ENCODE measurements at places on chromosomes 7 and 10.

GRCh38 chr7:134056816-134057215 lies 70.3 kb upstream of the LRGUK start:
- H3K27ac ChIP-seq: no peak overlapping the region
- H3K27me3 ChIP-seq: no peaks in the 10 kb centered on the region
- H3K36me3 ChIP-seq: no peaks in the 10 kb centered on the region
- peaks cover 4% of the 10 kb centered on the region for H3K4me1 ChIP-seq
- no peak for DNase-seq
- H3K4me3 ChIP-seq: no peak overlapping the region

- H3K27ac ChIP-seq: no peak overlapping the region
- no peak overlapping the region for H3K4me3 ChIP-seq
- no peaks in the 10 kb centered on the region for H3K4me1 ChIP-seq
- H3K36me3 ChIP-seq: no peaks in the 10 kb centered on the region
- no peak for DNase-seq
Measured at GRCh38 chr10:98318861-98319260, 50.9 kb upstream of the LOXL4 start.

DNA sequence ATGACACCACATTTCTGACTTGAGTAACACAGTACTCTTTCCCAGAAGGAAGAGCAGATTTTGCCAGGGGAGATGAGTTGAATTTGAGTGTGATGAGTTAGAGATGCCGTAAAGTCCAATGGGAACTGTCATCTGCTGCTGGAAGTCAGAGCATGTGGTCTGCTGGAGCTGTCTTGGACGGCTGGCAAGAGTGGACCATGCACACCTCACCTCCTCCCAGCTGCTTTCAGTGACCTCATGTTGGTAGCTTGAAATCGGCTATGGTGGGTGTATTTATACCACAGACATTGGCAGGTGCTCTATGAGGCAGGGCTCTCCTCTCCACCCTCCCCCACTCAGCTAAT lies 82.3 kb downstream of the COL13A1 start:
- peaks cover 35% of the 10 kb centered on the region for H3K27me3 ChIP-seq
- no peak overlapping the region for H3K27ac ChIP-seq
- DNase-seq: no peak
- no peaks in the 10 kb centered on the region for H3K36me3 ChIP-seq

DNA sequence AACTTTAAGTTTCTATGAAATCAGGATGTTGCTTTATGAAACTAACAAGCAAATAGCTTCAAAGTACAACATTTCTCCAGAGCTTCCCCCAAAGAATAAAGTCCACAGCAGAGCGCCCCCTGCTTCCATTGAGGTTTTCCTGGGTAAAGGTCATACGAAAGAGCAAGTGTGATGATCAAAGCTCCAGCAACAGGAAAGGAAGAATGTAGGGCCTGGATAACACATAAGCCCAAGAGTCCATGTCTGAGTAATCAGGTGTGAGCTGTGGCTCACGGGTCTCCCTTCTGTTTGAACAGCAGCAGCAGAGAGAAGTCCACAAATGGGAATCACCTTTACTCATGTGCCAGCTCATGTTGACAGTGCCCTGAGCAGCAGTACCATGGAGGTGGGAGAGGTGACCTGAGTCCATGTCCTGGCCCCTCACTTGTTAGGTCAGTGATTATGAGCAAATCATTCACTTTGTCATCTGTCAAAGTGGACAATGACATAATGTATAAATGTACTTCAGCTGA lies 50.5 kb downstream of the MRPL32 start:
- no peak overlapping the region for H3K4me3 ChIP-seq
- H3K27me3 ChIP-seq: peaks cover 18% of the 10 kb centered on the region
- H3K27ac ChIP-seq: no peak overlapping the region
- DNase-seq: no peak
- H3K4me1 ChIP-seq: no peaks in the 10 kb centered on the region

GRCh38 chr10:46298477-46299285 lies 11.9 kb downstream of the ANTXRL start:
- H3K36me3 ChIP-seq: no peaks in the 10 kb centered on the region
- no peak for DNase-seq

DNA sequence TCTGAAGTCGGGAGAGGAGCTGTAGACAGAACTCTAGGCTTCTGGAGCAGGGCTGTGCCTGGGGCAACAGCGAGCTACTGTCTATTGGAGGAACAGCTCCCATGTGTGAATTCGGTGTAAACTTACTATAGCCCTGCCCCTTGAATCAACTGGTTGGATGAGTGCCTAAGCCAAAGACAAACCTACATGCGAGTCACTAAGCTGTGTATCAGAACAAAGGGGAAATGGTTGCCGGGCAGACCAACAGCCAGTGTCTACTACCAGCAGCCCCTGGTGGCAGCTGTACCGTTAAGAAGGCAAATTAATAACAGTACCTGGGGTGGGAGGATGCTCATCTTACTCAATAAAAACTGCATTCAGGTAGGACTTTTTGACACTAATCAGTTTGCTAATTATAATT lies 343.6 kb downstream of the ACTR3B start:
- H3K4me3 ChIP-seq: no peak overlapping the region
- no peaks in the 10 kb centered on the region for H3K36me3 ChIP-seq
- DNase-seq: no peak
- no peaks in the 10 kb centered on the region for H3K4me1 ChIP-seq
- H3K27ac ChIP-seq: no peak overlapping the region

- no peaks in the 10 kb centered on the region for H3K36me3 ChIP-seq
- peaks cover 9% of the 10 kb centered on the region for H3K27me3 ChIP-seq
- no peak overlapping the region for H3K27ac ChIP-seq
- no peak for DNase-seq
Measured at GRCh38 chr10:29064680-29065079, 224.2 kb upstream of the LYZL1 start.

DNA sequence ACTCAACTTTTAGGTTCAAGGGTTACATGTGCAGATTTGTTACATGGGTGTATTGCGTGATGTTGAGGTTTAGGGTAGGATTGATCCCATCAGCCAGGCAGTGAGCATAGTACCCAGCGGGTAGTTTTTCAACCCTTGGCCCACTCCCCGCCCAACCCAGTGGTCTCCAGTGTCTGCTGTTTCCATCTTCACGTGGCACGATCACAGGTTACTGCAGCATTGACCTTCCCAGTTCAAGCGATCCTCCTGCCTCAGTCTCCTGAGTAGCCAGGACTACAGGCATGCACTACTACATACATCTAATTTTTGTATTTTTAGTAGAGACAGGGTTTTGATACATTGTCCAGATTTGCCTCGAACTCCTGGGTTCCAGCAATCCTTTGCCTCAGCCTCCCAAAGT lies 905.7 kb upstream of the ZNF722 start:
- no peak overlapping the region for H3K4me3 ChIP-seq
- no peaks in the 10 kb centered on the region for H3K27me3 ChIP-seq
- H3K36me3 ChIP-seq: no peaks in the 10 kb centered on the region
- DNase-seq: no peak
- H3K4me1 ChIP-seq: no peaks in the 10 kb centered on the region

DNA sequence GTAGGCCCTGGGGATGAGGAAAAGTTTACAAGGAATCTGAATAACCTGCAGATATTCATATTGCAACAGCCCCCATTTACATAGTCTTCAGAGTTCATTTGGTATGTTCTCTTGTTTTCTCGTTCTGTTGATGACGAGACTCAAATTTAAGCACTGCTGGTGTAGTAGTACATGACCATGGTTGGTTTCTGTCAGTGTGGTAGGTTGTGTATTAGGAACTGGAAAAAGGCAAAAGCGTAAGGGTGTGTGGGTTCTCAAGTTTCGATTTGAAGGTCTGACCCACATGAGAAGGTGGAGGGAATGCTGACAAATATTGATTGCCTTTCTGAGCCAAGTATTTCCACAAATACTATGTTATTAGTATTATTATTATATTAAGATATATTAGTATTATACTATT lies 151.7 kb downstream of the AUTS2 start:
- H3K4me1 ChIP-seq: peaks cover 3% of the 10 kb centered on the region
- no peak overlapping the region for H3K27ac ChIP-seq
- no peak for DNase-seq
- no peak overlapping the region for H3K4me3 ChIP-seq

DNA sequence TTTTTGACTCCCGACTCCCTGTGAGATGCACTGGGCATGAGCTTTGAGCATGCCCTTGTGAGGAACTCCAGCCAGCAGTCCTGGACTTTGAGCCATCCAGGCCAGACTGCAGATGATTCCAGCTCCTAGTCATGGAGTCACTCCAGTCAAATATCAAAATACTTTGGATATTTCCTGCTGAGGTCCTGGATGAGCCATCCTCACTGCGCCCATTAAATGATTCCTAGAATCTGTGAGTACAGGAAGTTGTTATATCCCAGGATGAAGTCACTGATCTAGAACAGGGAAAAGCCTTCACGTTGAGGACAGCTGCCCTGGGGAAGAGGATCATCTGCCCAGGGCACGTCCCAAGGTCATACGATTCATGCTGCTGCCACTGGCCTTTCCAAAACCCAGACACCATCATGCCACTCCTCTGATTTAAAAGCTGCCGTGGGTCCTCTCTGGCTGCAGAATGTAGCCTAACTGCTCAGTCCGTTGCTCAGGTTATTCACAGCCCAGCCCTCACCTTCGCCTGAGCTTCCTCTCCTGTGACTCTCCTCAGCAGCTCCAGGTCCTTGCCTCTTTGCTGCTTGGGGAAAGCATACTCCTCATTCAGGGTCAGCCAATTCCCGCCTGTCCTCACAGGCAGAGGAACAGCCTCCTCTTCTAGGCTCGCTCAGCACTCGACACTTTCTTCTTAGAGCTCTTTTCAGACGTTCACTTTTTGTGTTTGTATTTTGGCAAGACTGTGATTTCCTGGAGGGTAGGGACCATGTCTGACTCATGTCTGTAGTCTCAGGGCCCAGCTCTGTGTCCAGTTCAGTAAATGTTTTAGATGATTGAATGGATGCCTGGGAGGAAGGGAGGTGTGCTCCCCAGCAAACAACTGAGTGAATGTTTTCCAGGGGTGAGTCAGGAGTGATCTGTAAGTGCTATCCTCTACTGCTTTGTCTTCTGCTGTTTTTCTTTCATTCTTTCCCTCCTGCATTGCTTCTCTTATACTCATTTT lies 157.8 kb downstream of the SNX10 start:
- H3K36me3 ChIP-seq: no peaks in the 10 kb centered on the region
- H3K27ac ChIP-seq: no peak overlapping the region
- H3K27me3 ChIP-seq: peaks cover 10% of the 10 kb centered on the region
- no peak for DNase-seq
- no peak overlapping the region for H3K4me3 ChIP-seq

GRCh38 chr7:94848992-94849576 lies 58.3 kb upstream of the PPP1R9A start:
- no peak for DNase-seq
- H3K36me3 ChIP-seq: no peaks in the 10 kb centered on the region
- no peaks in the 10 kb centered on the region for H3K4me1 ChIP-seq
- no peak overlapping the region for H3K27ac ChIP-seq
- H3K4me3 ChIP-seq: no peak overlapping the region

GRCh38 chr7:157527686-157528085 lies 190.9 kb downstream of the DNAJB6 start:
- H3K4me3 ChIP-seq: no peak overlapping the region
- peaks cover 12% of the 10 kb centered on the region for H3K36me3 ChIP-seq
- DNase-seq: no peak
- H3K27ac ChIP-seq: no peak overlapping the region
- no peaks in the 10 kb centered on the region for H3K4me1 ChIP-seq

DNA sequence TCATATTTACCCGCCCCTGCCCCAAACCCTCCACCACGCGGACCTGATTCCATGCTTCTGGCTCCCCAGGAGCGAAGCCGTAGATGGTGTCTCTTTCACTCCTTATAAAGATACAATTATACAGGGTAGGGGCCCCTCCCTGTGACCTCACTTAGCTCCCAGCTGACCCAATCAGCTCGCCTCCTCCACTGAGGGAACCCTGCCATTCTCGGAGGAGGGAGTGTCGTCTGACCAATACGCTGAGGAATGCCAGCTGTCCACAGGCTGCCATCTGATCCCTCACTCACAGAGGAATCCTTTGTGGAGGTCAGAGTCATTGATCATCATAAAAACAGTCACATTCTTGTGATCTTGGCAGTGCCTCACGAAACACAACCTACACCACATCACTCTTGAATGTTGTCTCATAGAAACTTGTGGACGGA lies 67.5 kb upstream of the INSIG1 start:
- H3K36me3 ChIP-seq: no peaks in the 10 kb centered on the region
- H3K27ac ChIP-seq: no peak overlapping the region
- DNase-seq: no peak
- no peaks in the 10 kb centered on the region for H3K4me1 ChIP-seq
- no peaks in the 10 kb centered on the region for H3K27me3 ChIP-seq

DNA sequence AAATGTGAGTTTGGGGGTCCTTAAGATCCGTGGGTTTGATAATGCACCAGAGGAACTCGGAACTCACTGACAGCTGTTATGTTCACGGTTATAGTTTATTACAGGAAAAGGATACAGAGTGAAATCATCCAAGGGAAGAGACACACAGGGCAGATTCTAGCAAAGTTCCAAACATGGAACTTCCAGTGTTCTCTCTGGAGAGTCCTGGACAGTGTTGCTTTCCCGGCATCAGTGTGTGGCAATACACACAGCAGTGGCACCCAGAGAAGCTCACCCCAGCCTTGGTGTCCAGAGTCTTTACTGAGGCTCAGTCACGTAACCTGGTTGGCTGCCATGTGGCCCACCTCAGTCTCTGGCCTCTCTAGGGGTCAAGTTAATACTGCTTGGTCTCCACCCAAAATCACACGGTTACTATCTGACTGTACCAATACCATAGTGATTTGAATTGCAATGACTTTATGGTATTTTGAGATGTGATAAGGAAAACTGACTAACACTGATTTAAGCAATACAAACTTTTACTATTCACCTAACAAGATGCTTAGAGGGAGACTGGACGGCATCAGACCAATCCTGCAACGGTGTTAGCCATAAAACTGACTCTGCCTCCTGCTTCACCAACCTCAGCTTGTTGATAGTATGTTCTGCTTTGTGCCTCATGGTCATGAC lies 8.1 kb upstream of the PRXL2A start:
- H3K4me3 ChIP-seq: no peak overlapping the region
- H3K4me1 ChIP-seq: no peaks in the 10 kb centered on the region
- no peak for DNase-seq
- H3K36me3 ChIP-seq: no peaks in the 10 kb centered on the region
- no peak overlapping the region for H3K27ac ChIP-seq

DNA sequence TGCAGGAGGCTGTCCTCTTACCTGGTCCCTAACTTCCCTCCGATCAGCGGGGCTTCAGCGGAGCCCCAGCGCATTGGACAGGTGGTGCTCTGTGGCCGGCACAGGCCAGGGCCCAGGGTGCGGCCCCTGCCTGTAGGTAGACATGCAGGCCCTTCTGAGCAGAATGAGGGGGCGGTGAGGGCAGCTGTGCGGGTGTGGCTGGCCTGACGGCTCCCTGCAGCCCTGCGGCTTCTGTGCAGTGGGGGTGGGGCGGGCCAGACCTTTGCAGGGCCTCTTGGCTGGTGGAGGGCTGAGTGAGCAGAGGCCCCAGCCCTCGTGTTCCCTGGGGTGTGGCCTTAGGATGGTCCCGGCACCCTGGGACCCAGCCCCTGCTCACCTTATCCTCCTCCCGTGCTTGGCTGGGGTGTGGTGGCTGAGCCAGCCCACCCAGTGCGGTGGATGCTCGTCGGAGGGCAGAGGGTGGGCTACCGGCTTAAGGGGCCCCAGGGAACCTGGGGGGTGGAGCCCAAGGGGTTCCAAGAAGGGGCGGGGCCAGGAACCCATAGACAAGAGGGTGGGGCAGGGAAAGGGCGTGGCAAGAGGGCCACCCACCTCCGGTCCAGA lies 175.2 kb upstream of the TNRC18 start:
- no peak overlapping the region for H3K4me3 ChIP-seq
- peaks cover 29% of the 10 kb centered on the region for H3K27me3 ChIP-seq
- H3K27ac ChIP-seq: no peak overlapping the region
- H3K4me1 ChIP-seq: peaks cover 24% of the 10 kb centered on the region
